Glomerular endothelial cell (primary cell): ENCODE measurements at places on chromosomes 16 and 17.
A peak's percentile ranks its signal among the peaks of the same experiment; 100 is the strongest.

DNA sequence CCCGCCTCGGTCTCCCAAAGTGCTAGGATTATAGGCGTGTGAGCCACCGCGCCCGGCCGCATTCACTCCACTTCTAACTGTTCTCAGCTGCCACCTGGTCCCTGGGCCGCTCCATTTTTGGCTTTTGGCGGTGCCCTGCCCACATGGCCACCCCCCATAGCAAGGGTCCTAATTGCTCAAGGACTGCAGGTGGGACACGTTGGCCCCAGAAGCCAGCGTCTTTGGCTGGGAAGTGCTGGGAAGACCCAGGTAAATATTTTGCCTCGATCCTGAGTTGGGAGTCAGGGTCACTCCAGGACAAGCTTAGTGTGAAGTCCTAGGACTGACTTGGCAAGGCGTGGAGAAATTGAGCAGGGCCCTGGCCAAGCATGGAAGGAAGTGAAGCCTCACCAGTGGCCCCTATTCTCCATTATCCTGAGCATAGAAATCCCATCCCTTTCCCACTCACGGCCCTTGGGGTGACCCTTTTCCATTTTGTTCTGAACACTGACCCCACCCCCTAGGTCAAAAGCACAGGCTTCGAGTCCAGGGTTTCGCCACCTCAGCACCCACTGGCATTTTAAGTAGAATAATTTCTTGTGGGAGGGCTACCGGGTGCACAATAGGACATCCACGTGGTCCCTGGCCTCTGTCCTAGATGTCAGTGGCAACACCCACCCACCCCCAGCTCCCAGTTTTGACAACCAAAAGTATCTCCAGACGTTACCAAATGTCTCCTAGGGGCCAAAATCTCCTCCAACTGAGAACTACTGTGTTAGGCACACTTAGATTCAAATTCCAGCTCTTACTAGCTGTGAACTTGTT lies 5.9 kb upstream of the WDR81 start:
- DNase-seq = no peak

GRCh38 chr16:20683812-20684211 lies 13.7 kb downstream of the ACSM1 start:
- no peak for DNase-seq

DNA sequence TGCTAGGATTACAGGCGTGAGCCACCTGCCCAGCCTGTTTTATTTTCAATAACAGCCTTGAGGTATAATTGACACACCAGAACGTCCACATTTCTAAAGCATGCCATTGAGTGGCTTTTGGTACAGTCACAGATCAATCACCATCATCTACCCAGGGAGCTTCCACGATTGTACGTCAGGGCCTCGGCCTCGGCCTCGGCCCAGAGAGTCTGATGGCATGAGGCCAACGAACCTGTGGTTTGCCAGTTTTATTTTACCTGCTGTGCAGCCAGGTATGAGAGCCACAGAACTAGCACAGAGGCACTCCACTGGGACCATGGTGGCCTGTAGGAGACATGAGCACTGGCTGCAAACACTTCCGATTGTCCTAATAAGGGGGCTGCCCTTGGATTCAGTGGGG lies 8.3 kb downstream of the UBALD1 start:
- DNase-seq = no peak

GRCh38 chr17:67056746-67057490 lies 12.6 kb downstream of the CACNG1 start:
- DNase-seq = no peak

GRCh38 chr16:6218855-6219254 lies 1113.8 kb upstream of the RBFOX1 start:
- DNase-seq = no peak

GRCh38 chr17:44219616-44220212 lies at the start of gene UBTF:
Gene UBTF, minus strand, starts transcription at chr17:44219675. Its CDS starts 1,446 bp downstream, at chr17:44218229.
- DNase-seq = no peak

DNA sequence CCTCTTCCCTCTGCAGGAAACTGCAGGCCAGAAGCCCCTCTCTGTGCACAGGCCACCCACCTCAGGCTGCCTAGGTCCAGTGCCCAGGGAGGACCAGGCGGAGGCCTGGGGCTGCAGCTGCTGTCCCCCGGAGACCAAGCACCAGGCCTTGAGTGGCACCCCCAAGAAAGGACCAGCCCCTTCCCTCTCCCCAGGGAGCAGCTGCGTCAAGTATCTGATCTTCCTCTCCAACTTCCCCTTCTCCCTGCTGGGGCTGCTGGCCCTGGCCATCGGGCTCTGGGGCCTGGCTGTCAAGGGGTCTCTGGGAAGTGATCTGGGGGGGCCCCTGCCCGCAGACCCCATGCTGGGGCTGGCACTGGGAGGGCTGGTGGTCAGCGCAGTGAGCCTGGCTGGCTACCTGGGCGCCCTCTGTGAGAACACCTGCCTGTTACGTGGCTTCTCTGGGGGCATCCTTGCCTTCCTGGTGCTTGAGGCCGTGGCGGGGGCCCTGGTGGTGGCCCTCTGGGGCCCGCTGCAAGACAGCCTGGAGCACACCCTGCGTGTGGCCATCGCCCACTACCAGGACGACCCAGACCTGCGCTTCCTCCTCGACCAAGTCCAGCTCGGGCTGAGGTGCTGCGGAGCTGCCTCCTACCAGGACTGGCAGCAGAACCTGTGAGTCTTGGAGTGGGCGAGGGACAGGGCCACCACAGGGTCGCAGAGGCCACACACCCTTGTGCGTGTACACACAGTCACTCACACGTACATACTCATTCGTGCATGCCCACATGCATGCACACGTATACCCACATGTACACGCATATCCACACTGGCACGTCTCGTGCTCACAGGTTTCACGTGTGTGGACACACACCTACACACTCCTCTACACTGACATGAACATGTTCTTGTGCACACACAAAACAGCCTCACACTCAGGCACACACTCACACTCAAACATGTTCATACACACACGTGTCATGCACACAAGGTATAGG lies 8.3 kb downstream of the TSPAN10 start:
- no peak for DNase-seq

GRCh38 chr17:12977008-12977751 lies 40.6 kb downstream of the ELAC2 start:
- no peak for DNase-seq

- DNase-seq = no peak
Measured at GRCh38 chr17:10992106-10992880, 154.4 kb upstream of the PIRT start.

DNA sequence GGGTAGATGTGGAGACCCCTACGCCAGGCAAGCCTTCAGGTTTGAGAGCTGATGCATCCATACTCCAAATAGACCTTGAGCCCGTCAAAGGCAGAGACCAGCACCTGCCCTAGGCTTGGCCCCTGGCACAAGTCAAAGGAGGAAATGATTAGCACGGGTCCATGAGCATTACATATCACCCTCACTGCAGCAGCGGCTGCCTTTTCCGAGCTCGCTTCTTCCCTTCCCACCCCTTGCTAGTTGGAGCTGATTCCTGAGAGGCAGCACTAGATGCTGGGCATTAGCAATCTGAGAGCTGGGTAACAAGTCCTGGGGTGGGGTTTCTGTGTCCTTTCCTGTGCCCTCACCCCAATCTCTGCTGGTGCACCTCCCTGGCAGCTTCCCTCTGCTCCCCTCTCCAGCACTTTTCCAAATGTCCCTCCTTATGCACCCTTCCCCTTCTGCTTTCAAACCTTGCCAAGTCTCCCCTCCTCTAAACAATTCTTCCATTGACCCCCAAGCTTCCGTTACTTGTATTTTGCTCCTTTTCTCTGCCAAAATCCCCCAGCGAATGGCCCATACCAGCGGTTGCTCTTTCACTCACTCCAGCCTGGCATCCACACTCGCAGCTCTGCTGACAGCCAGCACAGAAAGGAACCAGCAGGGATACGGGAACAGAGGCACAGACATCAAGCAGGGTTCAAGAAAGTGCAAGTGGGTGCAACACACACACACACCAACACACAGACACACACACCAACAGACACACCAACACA lies 3.0 kb downstream of the CDRT4 start:
- no peak for DNase-seq

GRCh38 chr17:47719411-47720152 lies 13.5 kb upstream of the TBX21 start:
- no peak for DNase-seq

DNA sequence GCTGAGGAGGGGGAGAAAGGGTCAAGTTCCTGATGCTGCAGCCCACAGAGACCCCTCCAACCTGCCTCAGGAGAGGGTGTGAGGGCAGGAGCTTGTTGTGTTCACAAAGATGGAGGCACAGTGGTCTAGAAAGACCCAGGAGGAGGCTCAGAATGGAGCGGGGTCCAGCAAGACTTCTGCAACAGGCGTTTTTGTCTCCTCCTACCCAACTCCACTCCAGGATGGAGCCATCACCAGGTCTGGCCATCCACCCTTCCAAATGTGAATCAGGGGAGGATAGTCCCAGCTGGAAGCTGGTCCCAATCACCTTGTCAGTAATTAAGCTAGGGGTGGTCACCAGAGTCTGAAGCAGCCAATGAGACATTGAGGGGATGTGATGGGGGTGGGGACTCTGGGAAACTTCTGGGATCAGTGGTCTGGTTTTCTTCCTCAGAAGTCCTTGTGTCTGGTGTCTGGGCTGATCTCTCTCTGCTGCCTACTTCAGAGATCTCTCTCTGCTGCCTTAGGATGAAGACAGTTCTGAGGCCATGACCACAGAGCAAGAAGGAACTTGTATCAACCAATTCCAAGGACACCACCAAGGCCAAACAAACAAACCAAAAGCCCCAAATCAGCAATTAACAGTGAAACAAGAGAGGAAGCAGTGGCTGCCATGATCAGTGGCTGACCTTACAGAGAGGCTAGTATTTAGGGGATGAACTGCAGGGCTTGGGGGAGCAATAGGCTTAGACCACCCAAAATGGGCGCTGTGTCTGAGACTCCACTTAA lies 14.5 kb downstream of the CD300LB start:
- DNase-seq = no peak

GRCh38 chr16:54062361-54063278 lies 224.0 kb downstream of the IRX3 start:
- DNase-seq = no peak

DNA sequence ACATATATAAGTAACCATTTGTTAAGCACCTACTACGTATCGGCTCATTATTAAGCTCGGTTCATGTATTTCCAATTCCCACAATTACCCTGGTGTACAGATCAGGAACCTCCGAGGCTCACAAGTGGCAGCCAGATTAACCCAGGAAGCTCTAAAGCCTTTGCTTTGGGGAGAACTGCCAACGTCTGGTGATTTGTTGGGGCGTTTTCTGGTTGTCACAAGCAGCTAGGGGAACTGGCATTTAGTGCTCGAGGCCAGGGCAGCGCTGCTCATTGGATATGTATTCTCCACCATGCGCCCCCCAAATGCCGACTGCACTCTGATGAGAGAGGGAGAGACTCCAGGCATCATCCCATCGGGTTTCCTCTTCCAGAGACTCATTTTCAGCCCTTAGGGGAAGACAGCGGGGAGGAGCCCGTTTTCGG lies 541 bp downstream of the ZNF18 start:
- peak; percentile 3 for DNase-seq

DNA sequence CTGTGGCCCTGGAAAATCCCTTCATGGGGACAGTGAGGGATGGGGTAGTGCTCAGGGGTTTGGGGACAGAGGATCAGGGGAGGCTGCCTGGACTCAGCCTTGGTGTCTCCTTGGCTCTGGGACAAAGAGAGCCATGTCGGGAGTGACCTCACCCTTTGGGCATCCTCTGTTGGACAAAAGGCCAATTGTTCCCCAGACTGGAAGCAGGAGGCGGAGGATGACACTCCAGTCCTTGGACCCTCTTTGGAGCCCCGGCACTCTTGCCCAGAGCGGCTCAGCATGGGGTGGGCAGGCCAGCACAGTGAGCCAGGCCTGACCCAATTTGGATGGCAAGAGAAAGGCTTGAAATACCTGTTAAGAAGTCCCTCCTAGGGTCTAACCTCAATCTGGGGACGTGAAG lies 39.4 kb upstream of the PHB1 start:
- no peak for DNase-seq

- DNase-seq = no peak
Measured at GRCh38 chr17:863880-864279, 81.7 kb downstream of the MRM3 start.

GRCh38 chr17:49035470-49036269 lies 38.5 kb downstream of the IGF2BP1 start:
- no peak for DNase-seq

DNA sequence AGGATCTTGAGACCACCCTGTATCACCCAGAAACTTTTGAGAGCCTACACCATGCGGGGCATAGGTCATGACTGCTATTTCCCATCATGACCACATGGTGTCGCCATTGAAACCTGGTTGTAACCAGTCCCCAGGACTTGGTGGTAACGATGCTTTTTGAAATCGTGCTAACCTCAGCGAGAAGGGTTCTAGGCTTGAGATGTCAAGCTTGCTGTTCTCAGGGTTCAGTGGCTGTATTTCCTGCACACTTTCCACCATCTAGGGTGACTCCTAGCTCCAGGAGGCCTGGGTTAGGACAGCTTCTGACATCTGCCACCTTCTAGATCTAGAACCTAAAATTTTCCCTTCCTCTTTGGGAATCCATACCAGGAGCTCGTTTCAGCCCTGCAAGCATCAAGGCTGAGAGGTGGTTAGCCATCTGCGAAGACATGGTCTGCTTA lies 13.0 kb upstream of the SPNS3 start:
- DNase-seq = peak; percentile 62

GRCh38 chr16:11263737-11264136 lies 5.4 kb downstream of the TNP2 start:
- DNase-seq = no peak

GRCh38 chr16:87808108-87808507 lies 42.3 kb upstream of the KLHDC4 start:
- no peak for DNase-seq

- DNase-seq = no peak
Measured at GRCh38 chr16:50261160-50261706, 5.1 kb upstream of the ADCY7 start.

DNA sequence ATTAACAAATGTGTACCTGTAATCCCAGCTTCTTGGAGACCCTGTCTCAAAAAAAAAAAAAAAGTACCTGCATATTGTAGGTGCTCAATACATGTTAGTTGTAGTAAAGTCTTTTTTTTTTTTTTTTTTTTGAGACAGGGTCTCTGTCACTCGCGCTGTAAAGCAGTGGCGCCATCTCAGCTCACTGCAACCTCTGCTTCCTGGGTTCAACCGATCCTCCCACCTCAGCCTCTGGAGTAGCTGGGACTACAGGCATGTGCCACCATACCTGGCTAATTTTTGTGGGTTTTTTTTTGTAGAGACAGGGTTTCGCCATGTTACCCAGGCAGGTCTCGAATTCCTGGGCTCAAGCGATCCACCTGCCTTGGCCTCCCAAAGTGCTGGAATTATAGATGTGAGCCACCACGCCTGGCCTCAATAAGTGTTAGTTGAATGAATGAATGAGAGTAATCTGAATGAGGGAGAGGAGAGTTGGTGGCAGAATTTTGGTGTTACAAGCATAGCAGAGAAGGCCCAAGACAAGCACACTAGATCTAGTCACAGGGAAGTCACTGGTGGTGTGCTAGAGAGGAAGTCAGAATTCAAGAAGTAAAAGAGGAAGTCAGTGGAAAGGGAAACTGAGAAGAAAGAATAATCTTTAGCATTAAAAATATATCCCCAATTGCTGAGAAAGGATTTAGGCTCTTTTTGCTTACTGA lies 9.4 kb upstream of the MYL4 start:
- no peak for DNase-seq

- no peak for DNase-seq
Measured at GRCh38 chr16:88723507-88723887, 17.2 kb downstream of the CTU2 start.

- no peak for DNase-seq
Measured at GRCh38 chr16:55495616-55496289, 13.1 kb upstream of the LPCAT2 start.
